ENCODE measurements at places on chromosomes 4 and X. TPM values are rescaled to one million over a fixed set of nuclear protein-coding genes. Genes with fewer than 3 reads are reported as not detected.

The SPANXB1 gene
- total RNA-seq: not detected

The PDGFRA gene
- total RNA-seq: 3.3 TPM

The BEX2 gene
- 32.8 TPM for total RNA-seq

The NAA10 gene
- total RNA-seq: 97.1 TPM

The DCAF4L1 gene
- 0.09 TPM for total RNA-seq

The SMPX gene
- total RNA-seq: not detected

The MAGEB1 gene
- 0.22 TPM for total RNA-seq

The FDCSP gene
- not detected for total RNA-seq

DNA sequence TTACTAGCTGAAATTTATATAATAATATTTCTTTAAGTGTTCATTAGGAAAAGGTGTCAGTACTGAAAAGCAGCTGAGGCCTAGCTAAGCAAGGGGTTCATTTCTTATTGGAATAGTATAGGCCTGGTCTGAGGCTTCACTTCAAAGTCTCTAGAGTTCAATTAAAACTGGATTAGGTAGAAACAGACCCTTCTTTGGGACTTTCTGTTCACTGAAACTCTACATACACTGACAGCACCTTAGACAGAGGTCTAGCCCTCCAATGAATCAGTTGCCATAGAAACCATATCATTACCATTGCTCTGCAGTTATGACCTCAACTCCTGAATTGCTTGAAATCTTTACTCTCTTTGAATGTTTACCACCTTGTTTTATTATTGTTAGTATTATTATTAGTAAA lies 86.4 kb upstream of the MAB21L2 start:
- no peak for DNase-seq

DNA sequence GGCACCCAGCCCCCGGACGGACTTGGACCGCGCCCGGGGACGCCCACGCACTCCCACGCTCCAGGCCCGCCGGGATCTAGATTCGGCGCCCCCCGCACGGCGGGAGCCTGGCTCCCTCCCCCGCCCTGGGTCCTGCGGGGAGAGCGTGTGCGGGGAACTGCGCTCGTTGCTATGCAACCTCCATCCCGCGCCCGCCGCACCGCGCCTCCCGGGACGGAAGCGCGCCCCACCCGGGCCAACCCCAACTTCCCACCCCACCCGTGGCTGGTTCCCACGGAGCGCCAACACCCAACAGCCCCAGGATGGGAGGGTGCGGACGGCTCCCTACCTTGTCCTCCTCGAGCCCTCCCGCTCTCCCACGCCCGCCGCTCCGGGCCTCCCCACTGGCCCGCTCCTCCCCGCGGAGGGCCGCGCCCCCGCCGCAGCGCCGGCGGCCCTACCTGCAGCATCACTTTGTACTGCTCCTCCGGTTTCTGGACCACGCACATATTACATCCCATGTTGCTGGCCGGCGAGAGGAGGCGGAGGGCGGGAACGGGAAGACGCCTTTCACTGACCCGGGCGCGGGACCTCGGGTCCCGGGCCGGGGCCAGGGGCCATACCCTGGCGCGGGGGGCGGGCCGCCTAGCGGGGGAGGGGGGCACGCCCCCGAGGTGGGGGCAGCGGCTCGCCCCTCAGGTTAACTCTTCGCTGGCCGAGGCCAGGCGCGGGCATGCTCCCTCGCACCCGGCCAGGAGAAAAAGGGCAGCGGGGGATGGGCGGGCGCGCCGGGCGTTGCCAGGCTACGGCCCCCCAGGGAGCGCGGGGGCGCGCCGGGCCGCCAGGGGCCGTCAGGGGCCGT lies at the start of gene PDZD4:
PDZD4 (minus strand) TSS at position 746 of the 841 bp plus-strand sequence; CDS start at position 500, 246 bp downstream.
- peak; percentile 37 for DNase-seq

DNA sequence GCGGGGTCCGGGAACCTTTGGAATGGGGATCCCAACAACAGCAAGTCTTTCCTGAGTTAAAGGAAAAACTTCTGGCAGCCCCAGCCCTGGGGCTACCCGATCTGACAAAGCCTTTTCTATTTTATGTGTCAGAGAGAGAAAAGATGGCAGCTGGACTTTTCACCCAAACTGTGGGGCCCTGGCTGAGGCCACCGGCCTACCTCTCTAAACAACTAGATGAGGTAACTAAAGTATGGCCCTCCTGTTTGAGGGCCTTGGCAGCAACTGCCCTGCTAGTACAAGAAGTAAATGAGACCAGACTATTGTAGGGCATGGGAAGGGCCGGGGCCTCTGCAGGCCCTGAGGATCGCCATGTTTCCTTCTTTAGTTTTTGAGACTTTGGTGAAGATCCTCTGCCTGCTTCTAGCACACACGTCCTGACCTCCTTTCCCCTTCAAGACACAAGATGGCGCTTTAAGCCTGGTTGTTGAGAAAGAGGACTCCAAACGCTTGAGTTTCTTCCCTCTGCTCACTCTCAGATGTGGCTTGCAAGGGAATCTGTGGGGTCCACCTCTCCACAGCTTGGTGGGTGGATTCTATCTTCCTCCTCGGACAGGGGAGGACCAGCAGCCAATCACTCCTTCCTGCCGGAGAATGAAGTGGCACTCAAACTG lies 18.5 kb upstream of the DRD5 start:
- DNase-seq: peak; percentile 58

DNA sequence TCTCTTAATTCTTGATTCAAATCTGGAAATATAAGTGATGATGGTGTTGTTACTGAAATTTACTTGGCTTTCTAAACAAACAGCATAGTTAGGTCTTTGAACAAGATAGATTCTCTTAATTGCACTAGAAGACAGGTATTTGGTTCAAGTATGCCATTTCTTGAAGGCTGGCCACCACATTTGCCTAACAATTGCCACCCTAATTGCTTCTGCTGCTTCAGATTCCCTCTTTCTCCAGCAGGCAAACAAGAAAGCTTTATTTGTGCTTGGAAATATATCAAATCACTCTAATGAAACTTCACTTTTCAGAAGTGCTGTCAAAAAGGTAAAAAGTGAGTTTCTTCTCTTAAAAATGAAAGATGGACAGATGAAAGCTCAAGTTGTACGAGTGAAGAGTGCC lies 418.6 kb downstream of the INPP4B start:
- no peak for DNase-seq

DNA sequence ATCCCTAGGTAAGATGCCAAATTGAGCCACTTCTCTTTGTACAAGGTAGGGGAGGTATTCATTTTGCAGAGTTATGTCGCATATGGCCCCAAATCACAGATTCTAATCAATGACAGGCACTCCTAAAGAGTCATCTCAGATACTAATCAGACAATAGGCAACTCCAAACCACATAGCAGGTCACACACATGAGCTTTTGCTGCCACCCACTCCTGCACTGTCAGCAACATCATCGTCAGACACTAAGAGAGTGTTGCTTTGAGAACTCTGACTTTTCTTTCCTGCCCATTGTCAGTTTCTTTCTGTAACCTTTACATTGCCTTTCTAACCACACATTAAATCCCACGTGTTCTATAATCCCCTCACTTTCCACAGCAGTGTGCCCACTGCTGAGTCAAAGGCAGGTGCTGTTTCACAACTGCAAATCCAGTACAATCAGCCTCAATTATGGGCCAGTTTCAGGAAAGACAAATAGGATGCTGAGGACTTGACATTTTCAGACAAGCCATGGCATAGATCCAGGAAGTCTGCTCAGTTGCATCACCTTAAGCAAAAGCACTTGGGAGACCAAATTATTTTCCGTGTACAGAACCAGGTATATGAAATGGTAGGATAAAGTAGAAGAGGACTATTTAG lies 23.5 kb downstream of the TMEM31 start:
- no peak for DNase-seq

DNA sequence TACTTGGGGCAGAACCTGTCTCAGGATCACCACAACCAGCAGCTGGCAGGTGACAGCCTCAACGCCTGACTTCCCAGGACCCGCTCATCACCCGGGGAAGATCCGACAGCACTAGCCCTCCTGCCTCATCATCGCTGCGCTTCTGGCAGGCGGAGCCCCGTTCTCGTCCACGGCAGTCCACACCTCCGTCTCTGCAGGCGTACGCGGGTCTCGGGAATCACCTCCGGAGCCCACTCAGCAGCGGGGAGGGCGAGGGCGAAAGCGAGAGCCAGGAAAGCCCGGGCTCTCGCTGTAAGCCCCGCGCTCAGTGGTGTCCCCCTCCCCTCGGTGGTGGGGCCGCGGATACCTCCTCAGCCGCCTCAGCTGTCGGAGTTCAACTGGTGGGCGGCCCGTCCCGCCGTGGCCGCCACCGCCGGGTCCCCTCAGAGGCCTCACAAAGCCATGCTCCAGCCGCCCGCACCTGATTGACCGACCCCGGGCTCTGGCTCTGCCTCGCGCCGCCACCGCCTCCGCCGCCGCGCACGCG lies 518 bp upstream of the CNKSR2 start:
- no peak for DNase-seq

GRCh38 chrX:110741213-110741796 lies 54.3 kb downstream of the CHRDL1 start:
- no peak for DNase-seq

GRCh38 chr4:96164814-96165351 lies 325.0 kb downstream of the PDHA2 start:
- DNase-seq: no peak

All from WTC11 (cell line).